Hematopoietic multipotent progenitor cell treated with erythropoietin and hydrocortisone succinate and interleukin-3 and kit ligand, for 6 days (in vitro differentiated cells): ENCODE measurements at places on chromosomes 6 and 20.

DNA sequence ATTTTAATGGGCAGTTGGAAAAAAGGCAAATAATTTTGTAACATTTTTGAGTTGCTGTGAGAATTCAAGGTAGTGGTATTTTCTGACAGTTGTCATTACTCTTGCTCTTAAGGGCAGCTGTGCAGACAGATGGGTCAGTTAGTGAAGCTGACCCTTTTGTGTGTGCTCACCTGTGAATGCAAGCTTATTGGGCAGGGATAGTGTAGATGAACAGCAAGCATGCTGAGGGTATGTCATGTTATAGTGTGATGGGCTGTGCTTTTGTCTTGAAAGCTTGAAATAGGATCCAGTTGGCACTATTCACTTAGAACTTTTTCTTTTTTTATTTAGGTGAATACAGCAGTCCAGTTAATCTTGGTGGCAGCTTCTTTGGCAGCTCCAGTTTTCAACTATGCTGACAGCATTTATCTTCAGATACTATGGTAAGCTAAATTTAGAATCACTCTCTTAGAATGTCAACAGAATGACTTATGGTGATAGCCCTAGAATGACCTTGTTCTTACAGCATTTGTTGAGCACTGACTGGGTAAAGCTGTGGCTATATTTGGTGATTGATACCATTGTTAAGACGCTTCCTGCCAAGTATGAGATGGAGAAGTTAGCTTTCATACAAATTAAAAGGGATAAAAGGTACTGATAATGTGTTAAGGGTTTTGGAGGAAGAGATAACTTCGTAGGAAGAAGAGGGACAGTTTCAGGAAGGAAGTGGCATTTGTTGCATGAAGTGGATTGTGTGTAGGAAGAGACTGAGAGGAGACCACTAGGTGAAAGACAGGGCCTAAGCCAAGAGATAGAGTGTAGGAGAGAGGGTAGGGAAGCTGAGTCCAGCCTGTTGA is 19.5 kb downstream of the LRRN4 start:
- no peak for DNase-seq

GRCh38 chr6:143234734-143235133 is 174.0 kb downstream of the AIG1 start:
- no peak for DNase-seq

DNA sequence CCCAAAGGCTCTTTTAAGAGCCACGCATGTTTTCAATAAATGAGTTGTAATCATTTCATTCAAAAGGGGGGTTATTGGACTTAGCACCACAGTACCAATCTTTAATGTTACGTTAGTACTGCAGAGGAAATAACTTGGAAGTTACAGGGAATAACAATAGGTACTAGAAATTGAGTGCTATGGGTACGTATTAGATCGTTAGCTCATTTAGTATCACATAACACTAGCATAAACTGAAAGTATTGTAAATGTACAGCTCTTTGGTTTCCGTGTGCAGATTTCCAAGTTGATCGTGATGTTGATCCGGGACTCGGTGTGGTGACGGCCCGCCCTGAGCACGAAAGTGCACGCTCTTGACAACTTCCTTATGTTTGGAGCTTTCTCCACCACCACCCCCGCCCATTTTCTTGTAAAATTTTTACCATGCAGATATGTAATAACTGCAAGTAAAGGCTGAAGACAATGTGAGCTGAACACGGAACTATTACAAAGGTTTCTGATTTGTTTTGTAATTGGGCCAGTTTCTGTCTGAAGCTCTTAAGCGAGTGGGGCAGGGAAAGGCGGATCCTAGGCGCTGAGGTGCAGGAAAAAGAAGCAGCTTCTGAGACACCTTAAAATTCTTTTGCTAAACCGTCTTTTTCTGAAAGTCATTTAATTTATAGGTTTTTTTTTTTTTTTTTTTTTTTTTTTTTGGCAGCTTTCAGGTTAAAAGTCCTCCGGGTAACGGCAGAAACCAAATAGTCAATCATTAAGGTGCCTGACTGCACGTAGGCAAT is 71.5 kb downstream of the HFE start:
- peak; percentile 88 for DNase-seq

- DNase-seq = no peak
Measured at GRCh38 chr6:24822696-24823095, 24.0 kb upstream of the ARMH2 start.

DNA sequence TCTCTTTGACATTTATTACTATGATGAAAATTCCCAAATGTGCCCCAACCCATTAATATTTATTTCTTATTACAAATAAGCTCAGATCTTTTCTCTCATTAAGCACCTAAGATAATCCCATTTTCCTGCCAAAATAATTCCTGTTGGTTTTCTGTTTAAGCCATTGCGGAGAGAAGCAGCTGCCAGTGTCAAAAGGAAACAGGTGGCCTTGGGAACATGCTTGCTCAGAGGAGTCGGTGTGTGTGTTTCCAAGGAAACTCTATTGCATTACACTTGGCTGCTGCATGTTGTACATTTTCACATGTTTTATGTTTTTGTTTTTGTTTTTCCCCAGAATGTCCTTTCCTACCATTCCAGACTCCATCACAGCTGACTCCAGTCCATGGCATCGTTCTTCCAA is 56.4 kb downstream of the CD24 start:
- DNase-seq = no peak
